ENCODE measurements at places on chromosomes 12 and 14. TPM values are rescaled to one million over a fixed set of nuclear protein-coding genes. Genes with fewer than 3 reads are reported as not detected.

DNA sequence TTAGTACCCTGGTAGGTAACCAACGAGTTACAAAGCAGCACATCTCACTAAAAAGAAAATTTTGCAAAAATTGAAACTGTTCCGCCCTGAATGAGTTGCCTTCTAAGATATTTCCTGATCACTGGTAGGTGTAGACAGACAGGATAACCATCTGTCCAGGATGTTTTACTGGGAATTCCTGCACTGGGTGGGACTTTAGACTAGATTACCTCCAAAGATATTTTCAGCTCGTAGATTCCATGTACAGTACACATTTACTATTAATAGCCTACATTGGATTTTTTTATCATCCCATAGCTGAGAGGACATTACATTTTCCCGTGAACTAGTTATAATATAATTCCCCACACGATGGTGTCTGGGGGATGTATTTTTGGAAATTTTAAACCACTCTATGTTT is 139.6 kb downstream of the DYRK2 start:
- H3K4me3 ChIP-seq, result no peak overlapping the region
- DNase-seq, result no peak
- H3K27me3 ChIP-seq, result no peaks in the 10 kb centered on the region
- no peak overlapping the region for H3K27ac ChIP-seq
- no peaks in the 10 kb centered on the region for H3K4me1 ChIP-seq

DNA sequence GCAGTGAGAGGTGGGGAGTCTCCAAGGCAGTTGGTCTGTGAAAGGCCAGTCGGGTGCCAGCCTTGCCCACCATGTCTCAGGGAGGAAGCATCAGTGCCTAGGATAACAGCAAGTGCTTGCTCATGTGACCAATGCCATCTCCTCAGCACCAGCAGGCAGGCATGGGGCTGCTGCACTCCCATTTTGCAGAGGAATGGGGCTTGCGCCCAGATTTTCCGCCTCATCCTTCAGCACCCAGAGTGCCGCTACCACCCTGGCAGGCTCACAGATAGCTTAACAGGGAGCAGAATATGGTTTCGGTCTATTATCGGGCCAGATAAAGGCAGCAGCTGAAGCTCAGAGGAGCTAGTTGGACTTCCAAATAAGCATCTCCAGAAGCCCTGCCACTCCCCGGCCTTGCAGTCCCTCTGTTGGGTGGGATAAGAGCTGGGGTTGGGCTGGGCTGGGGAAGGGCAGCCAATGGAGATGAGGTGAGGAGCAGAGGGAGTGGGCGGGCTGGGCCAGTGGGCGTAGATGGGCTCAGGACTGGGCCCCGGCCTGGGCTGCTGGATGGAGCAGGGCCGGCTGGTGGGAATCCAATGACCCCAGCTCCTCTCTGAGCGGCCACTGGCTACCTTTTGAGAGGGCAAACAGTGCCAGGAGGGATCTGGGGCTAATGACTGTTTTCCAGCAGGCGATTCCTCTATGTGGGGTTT is 8.4 kb upstream of the KRT80 start:
- no peak overlapping the region for H3K4me3 ChIP-seq
- no peaks in the 10 kb centered on the region for H3K27me3 ChIP-seq
- DNase-seq, result no peak
- peaks cover 13% of the 10 kb centered on the region for H3K4me1 ChIP-seq
- H3K27ac ChIP-seq, result no peak overlapping the region
- H3K36me3 ChIP-seq, result no peaks in the 10 kb centered on the region

- no peak for DNase-seq
- H3K27ac ChIP-seq, result no peak overlapping the region
- H3K4me1 ChIP-seq, result no peaks in the 10 kb centered on the region
These were observed 1.5 kb downstream of the LHX5 start for GRCh38 chr12:113469949-113470743.

DNA sequence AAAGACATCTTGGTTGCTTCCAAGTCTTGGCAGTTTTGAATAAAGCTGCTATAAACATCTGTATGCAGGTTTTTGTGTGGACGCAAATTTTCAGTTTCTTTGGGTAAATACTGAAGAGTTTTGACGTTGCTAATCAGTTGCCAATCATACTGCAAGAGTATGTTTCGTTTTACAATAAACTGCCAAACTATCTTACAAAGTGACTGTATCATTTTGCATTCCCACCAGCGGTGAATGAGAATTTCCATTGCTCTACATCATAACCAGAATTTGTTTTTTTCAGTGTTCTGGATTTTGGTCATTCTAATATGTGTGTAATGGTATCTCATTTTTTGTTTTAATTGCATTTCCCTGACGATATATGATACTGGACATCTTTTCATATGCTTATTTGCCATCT is 190.8 kb upstream of the PARP11 start:
- no peaks in the 10 kb centered on the region for H3K27me3 ChIP-seq
- no peak overlapping the region for H3K27ac ChIP-seq
- H3K36me3 ChIP-seq, result no peaks in the 10 kb centered on the region

- H3K4me3 ChIP-seq, result no peak overlapping the region
- DNase-seq, result no peak
- H3K27me3 ChIP-seq, result no peaks in the 10 kb centered on the region
These were observed 103.7 kb downstream of the SCARB1 start for GRCh38 chr12:124759841-124760503.

GRCh38 chr12:9763025-9763424 is 2.3 kb upstream of the CD69 start:
- H3K27ac ChIP-seq, result no peak overlapping the region
- H3K4me1 ChIP-seq, result peaks cover 13% of the 10 kb centered on the region
- no peaks in the 10 kb centered on the region for H3K36me3 ChIP-seq
- H3K27me3 ChIP-seq, result no peaks in the 10 kb centered on the region

KIF5A gene
- total RNA-seq, result 0.12 TPM

MYF6 gene
- not detected for total RNA-seq
